Left forelimb (tissue), 1 donor: ENCODE measurements at places on chromosomes 7 and 10.

DNA sequence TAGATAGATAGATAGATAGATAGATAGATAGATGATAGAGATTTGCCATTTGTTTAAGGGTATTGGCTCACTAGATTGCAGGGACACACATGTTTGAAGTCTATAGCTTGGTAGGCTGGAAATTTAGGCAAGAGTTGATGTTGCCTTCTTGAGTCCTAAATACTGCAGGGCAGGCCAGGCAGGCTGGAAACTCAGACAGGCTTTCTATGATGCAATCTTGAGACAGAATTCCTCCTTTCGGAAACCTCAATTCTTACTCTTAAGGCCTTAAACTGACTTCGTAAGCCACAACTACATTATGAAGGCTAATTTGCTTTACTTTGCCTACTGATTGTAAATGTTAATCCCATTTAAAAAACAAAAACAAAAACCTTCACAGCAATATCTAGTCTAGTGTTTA lies 322.9 kb upstream of the AKR1E2 start:
- no peak for DNase-seq

DNA sequence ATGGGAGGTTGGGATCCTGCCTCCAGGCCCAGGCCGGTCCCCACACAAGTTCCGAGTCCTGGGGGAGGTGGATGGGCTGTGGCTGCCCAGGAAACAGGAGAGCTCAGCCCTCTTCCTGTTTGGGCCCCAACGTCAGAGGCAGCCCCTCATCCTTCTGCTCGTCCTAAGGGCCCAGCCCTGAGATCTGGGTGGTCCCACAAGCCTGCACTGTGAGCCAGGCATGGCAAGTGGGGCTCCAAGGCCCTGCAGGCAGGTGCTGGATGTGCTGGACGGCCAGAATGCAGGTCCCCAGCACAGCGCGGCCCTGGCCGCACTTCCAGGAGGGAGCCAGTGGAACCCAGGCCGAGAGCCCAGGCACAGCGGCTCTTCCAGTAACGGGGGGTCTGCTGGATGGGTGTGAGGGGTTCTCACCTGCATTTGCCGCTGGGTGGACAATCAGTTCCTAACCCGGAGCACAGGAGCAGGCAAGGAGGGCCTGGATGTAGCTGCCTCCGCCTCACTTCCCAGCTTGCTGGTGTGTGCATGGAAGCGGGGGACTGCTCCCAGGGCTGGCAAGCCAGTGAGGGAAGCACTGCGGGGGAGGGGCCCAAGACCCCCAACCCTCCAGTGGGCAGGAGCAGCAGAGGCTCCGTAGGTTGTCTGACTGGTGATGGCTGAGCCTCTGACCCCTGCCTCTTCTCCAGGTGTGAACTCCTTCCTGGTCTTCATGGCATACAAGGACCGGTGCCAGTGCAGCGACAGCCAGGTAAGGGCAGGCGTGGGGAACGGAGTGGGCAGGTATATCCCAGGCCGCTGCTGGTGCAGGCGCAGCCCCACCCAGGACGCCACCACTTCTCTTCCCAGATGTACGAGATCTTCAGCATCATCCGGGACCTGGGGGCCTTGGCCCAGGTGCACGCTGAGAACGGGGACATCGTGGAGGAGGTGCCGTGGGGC lies 9.7 kb downstream of the DPYSL4 start:
- DNase-seq: no peak

GRCh38 chr10:119595676-119596515 lies 868 bp downstream of the TIAL1 start:
- peak; percentile 76 for DNase-seq

DNA sequence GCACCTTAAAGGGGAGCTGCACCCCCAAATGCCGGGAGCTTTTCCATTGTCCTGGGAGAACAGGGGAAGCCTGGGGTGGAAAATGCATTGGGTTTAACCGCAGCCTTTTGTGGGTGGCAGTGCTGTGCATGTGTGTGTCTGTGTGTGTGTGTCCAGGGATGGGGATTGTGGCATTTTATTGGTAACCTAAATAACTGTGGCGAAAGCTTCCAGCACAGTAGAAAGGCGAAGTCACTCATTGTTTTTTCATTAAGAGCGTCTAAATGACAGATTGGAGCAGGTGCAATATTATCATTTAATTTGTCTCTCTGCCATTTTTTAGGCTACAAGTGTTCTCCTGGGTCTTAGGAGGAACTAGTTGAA lies 55.1 kb downstream of the INSIG1 start:
- DNase-seq: no peak

- DNase-seq: no peak
Measured at GRCh38 chr7:98511175-98511574, 105.9 kb upstream of the NPTX2 start.

GRCh38 chr10:58590152-58590840 lies 77.6 kb downstream of the BICC1 start:
- no peak for DNase-seq

DNA sequence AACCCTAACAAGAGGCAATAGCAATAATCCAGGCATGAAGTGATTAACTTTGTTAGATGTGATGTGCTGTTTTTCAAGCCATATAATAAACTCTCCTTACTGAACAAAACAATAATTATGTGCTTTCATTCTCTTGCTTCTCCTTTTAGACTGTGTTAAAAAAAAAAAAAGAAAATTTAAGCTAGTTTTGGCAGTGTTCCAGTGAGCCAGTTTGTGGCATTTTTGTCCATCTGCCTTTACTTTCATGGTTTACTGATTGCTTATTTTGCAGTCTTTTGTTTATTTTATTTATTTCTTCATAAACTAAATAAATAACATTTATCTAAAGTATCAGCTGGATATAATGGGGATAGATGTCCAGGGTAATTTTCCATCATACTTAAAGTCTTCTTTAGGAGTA lies 625.3 kb downstream of the CNTNAP2 start:
- DNase-seq: no peak
